Type B pancreatic cell (in vitro differentiated cells): ENCODE measurements at places on chromosomes 1 and 21.

- DNase-seq = no peak
These were observed 108.2 kb upstream of the GREM2 start for GRCh38 chr1:240719953-240720700.

DNA sequence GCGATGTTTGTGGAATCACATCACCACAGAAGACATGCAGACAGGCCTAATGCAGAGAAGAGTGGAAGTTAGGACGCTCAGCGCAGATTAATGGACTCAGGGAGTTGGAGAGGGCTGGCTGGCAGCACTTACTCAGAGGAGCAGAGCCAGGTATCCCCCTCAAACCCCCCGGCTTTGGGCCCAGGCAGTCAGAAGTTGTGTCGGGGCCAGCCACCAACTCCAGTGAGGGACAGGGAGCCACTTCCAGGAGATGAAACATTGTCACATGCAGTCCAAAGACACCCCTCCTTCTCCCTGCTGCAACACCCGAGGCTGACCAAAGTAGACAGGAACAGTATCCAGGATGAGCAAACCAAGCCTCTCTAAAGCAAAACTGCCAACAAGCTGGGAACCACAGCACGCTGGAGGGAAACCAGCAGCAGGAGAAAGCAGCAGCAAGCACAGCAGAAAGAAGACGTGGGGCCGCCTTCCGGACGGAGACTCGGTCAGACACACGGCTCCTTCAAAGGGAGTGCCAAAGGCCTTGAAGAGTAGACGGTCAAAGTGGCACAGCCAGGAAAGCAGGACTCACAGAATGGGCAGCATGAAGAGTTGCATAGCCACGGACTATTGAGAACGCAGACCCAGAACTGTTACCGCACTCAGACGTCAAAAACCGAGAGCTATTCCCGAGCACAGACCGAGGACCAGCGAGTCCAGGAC lies 149.3 kb downstream of the PCBP3 start:
- DNase-seq = no peak

- no peak for DNase-seq
These were observed 190.4 kb downstream of the NCAM2 start for GRCh38 chr21:21188513-21189195.

DNA sequence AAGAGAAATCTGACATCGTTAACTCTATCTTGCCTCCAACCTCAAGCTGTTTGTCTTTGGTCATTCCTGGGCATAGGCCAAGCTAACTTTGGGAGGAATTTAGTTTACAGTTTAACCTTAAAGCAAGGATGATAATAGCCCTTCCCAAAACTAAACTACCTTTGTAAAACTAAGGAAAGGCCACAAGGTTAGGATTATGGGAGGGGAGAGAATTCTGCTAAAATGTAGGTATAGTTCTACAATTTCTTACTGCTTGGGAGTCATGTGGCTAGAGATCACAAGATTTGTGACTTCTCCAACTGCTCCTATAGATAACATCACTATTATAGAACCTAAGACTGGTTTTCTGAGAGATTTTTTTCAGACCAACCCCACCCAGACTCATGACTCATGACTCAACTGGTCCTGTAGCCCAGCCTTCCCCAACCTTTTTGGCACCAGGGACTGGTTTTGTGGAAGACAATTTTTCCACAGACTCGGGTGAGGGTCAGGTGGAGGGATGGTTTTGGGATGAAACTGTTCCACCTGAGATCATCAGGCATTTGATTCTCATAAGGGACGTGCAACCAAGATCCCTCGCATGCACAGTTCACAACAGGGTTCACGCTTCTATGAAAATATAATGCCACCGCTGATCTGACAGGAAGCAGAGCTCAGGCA lies 70.7 kb upstream of the MUTYH start:
- DNase-seq = no peak

- no peak for DNase-seq
These were observed 98.5 kb downstream of the DISC1 start for GRCh38 chr1:231724876-231725647.

DNA sequence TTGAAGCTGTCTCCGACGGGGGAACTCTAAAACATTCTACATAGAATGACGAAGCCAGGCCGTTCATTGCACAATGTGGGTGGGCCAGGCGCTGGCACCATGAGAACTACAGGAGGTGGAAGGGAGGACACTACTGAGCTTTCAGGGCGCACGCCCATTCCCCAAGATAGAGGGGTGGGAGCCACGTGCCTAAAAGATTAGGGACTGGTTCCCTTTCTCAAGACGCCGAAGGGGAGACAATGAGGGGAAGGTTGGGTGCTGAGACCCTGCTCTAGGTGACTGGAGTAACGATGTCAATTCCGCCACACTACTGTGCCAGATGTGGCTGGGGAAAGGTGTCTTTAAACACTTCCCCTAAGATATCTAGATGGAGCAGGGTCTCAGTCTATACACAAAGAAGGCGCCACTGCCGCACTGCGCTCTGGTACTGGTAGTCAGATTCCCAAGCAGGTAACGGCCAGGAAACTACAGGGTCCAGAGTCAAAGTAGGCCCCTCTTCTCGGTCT lies 782 bp downstream of the CSDE1 start:
- DNase-seq = no peak

DNA sequence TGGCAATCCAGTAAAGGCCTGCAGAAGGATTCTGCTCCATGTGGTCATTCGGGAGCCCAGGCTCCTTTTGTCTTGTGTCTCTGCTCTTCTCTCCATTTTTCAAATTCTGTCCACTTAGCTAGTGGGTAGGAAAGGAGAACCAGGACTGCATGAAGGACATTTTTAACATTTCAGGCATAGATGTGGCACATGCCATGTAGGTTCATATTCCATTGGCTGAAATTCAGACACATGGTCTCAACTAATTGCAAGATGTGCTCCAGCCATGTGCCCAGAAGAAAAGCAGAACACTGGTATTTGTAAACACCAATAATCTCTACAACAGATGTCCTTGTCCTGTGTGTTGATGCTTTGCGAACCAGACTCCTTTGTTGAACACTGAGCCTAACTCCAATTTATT lies 85.2 kb upstream of the WLS start:
- no peak for DNase-seq

DNA sequence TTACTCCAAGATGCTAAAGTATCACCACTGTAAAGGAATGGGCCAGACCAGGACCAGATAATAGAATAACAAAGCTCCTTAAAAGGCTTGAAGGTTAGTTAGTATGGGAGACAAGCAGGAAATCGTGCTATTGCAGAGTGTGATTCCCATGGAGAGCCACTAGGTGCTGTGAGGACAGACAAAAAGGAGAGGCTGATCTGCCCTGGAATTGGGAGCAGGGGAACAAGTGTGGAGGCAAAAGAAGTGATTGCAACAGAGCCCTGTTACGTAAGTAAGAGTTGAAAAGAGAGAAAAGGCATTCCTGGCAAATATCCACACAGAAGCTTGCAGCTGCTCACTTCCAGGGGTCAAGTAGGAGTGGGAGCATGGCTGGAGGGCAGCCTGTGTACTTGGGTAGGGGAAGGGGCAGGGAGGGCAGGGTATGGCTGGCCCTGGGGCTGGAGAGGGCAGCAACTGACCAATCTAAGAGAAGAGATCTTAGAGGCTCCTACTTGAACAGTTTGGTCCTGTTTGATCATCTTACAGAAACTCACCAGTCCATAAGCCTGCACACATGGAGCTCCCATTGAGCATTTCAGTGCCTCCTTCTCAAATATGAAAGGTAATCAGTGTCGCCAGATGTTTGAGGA lies 207.7 kb upstream of the GJB5 start:
- no peak for DNase-seq

- DNase-seq = no peak
These were observed 225.0 kb downstream of the SEC16B start for GRCh38 chr1:177744906-177745305.

GRCh38 chr1:43868741-43869067 lies 64.9 kb upstream of the ARTN start:
- no peak for DNase-seq

- no peak for DNase-seq
These were observed 3.2 kb downstream of the LYPLA2 start for GRCh38 chr1:23793861-23794731.

DNA sequence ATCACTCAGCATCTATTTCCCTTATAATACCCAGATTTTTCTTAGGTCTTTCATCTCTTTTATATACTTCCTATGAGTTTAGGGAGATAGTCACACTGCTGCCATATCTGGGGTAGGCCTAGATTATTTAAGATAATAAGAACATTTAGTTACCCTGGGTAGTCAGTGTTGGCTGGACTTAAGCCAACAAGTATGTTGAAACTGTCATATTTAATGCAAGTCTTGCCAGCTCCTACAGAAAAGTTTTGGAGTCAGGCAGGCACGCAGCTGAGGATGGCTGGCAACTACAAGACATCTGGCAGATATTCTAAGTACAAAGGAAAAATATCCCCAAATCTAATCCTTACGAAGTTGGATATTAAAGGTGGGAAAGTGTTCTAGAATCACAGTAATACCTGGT lies 19.2 kb upstream of the DEPDC1 start:
- no peak for DNase-seq

DNA sequence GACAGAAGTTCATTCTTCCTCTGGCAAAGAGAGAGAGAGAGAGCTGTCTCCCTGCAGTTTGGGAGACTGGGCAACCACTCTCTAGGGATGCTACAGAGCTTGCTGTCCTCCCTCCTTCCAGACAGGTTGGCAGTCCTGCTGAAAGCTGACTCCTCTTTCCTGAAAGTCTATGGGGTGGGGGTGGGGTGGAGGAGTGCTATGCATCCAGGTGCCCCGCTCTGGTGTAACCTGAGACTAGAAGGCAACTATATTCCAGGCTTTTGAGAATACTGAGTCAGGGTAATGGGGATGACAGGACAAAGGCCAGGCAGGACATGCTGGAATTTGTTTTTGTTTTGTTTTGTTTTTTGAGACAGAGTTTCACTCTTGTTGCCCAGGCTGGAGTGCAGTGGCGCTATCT lies 55.4 kb downstream of the OPTC start:
- DNase-seq = no peak

GRCh38 chr1:219812086-219812485 lies 116.3 kb downstream of the SLC30A10 start:
- DNase-seq = no peak

- no peak for DNase-seq
These were observed 27.6 kb upstream of the GUCA2A start for GRCh38 chr1:42192106-42192505.

DNA sequence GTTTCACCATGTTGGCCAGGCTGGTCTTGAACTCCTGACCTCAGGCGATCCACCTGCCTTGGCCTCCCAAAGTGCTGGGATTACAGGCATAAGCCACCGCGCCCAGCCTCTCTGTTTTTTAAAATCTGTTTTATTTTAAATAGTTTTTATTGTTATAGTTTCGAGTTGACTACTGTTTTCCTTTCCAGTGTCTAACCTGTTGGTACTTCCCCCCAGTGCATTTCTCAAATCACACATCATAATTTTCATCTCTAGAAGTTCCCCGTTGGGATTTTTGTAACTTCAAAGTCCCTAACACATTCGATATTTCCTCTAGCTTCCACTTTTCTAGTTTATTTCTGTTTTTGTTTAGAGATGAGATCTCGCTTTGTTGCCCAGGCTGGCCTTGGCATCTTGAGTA lies 7.5 kb downstream of the HES4 start:
- no peak for DNase-seq

GRCh38 chr1:3662080-3662671 lies 9.9 kb downstream of the TP73 start:
- DNase-seq = no peak

DNA sequence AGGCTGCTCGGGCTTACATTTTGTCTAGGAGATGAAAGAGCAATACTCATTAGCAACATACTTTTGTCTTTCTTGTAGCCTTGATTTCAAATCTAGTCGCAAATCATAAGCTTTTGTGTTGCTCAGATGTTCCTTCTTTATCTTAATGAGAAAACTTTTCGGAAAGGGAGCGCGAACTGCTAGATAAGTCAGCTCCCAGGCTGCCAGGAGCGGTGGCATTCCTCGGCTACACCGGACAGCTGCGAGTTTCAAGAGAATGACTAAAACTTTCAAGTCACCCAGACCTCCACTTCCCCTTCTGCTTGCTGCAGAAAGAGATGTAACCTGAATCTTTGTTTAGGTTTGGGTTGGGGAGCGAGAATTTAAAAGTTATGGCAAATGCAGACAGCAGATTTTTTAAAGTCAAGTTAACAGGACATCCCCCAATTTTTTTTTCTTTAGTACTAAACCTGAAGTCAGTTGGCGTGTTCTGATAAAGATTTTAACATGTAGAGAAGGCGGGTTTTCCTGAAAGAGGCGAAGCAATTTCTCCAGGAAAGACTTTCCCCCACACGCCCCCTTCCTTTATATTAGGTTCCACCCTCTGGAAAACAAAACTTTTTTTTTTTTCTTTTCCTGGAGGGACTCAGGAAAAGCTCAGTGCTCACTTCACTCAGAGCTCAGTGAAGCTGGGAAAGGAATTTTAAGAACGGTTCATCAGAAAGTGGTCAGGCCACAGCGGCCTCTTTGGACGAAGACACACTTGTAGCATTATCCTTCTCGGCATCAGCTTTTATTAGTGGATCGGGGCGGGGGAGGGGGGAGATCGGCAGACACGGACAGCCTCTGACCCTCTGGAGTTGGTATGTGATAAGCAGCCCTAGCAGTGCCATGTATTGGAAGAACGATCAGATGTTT lies at the start of gene LHX8:
LHX8 (plus strand) TSS at position 639 of the 897 bp plus-strand sequence. CDS start 2,227 bp downstream, outside the sequence.
- no peak for DNase-seq

DNA sequence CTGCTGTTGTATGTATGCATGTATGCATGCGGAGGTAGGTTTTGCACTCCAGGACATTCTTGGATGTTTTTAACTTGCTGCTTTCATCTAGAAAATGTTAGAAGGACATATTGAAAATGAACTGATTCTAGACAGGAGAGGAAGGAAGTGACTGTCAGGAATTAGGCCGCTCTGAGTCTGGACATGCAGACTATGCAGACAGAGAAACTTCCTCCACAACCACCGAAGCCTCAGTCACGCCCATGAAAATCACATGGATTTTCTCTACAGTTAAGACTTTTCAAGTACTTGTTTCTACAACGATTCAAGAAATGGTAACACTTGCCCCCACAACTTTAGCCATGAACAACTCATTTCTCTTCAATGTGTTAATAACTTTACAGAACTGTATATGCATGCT lies 211.1 kb downstream of the SMYD3 start:
- no peak for DNase-seq

DNA sequence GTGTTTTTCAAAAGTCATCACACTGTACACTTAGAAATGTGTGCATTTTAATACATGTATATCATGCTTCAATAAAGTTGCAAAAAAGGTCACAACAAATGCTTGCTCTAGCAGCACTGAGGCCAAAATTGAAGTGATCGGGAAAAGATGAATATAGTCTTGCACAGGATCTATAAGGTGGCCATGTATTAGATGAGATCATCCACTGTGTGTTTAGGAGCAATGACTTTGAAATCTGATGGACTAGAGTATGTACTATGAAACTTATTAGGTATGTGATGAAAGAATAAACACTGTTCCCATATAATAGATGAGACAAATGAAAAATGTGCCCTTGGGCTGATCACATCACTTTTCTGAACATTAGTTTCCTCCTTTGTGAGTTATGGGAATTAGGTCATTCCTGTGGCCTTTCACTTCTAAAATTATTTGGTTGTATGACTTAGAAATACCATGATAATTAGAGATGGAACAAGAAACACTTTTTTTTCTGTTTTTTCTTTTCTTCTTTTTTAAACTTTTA lies 984.6 kb downstream of the ADGRL2 start:
- no peak for DNase-seq

GRCh38 chr1:178486100-178487069 lies 10.4 kb downstream of the CLEC20A start:
- no peak for DNase-seq
